ENCODE measurements at places on chromosomes 13 and 19.

DNA sequence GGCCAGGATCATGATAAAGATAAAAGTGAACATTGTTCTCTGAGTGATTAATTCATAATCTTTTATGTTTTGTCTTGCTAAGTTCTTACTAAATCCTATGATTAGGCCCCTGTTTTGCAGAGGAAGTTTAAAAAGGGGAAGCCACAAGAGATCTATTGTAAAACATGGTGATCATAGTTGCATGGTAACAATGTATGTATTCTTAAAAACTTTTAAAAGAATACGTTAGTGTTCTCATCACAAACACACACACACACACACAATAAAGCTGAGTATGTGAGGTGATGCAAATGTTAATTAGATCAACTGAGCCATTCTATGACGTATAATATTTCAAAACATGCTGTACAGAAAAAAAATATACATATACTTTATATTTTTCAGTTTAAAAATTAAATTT lies 51.2 kb downstream of the MBD3L2B start:
- DNase-seq: no peak

DNA sequence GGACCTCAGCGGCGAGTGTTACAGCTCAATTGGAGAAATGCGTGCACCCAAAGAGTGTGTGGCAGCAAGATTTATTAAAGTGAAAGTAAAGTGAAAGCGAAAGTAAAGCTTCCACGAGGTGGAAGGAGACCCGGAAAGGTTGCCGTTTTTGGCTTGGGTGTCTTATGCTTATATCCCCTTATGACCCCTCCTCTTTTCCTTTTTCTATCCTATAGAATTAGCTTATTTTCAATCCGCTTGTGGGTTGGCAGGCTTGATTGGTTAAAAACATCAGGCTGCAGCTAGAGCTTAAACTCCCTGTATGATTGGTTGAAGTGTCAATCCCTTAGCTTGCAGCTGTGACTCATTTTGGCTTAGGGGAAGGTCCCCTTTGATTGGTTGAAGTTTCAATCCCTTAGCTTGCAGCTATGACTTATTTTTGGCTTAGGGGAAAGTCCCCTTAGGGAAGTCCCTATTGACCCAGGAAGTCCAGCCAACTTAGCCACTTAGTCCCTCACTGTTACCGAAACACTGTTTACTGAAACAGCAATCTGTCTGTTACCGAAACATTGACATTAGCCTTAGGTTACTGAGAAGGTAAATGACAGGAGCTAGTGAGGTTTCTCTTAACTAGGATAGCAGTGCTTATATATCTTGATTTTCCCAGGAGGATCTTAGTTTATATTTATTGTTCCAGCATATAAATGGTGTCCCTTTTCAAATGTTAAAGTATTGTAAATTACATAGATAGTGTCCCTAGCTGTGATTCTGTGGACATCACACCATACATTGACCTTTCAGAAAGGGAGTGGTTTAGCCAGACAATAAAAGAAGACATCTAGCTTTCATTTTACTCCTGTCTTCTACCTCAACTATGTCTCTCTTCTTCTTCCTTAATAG lies 575.8 kb downstream of the DACH1 start:
- DNase-seq: no peak

GRCh38 chr13:110371550-110372465 lies 64.7 kb downstream of the COL4A2 start:
- DNase-seq: no peak

- peak; percentile 35 for DNase-seq
Observed at GRCh38 chr19:4567584-4568071, 8.1 kb upstream of the SEMA6B start.

- DNase-seq: no peak
Observed at GRCh38 chr19:10268071-10268470, 2.8 kb upstream of the ICAM1 start.

DNA sequence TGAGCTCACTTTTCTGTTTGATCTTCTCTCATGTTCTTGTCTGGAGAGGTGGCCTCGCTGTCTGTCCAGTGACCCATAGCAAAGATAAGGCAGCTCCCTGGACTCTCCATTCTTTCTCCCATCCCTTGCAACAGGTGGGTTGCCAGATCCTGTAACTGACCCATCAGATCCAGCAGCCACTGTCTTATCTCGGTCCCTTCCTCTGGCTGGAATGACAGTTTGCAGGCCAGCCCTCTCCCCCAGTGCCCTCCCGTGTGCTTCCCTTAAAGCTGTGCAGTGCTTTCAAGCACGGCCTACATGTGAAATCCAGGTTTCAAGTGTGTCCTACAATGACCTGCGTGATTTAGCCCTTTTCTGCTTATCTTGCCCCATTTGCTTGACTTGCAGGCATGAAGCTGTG lies 3.7 kb downstream of the GTF3A start:
- no peak for DNase-seq

- no peak for DNase-seq
Observed at GRCh38 chr13:29909975-29910674, 59.7 kb upstream of the UBL3 start.

DNA sequence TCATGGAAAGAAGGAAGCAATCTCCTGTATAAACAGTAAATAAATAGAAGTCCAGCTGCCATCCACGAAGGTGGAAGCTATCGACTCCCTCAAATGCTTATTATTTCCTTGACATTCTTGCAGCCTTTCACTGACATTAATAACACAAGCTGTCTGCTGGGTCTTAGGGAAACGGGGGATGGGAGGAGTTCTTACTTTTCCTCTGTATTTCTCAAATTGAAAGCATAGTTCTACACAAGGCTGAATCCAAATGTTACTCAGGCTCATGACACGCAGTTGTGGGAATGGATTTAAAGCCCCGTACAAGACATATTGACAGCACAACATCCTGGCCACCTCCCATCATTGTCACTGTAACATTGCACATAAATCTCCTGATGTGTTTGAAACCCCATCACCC lies 4.0 kb downstream of the SERPINE3 start:
- no peak for DNase-seq

- DNase-seq: no peak
Observed at GRCh38 chr13:113527272-113527958, 36.9 kb upstream of the DCUN1D2 start.

- peak; percentile 62 for DNase-seq
Observed at GRCh38 chr13:110713981-110714796, 689 bp downstream of the ING1 start.

GRCh38 chr19:29324717-29325116 lies 111.8 kb upstream of the UQCRFS1 start:
- DNase-seq: no peak

GRCh38 chr19:39212375-39212742 lies 8.3 kb upstream of the SYCN start:
- no peak for DNase-seq

DNA sequence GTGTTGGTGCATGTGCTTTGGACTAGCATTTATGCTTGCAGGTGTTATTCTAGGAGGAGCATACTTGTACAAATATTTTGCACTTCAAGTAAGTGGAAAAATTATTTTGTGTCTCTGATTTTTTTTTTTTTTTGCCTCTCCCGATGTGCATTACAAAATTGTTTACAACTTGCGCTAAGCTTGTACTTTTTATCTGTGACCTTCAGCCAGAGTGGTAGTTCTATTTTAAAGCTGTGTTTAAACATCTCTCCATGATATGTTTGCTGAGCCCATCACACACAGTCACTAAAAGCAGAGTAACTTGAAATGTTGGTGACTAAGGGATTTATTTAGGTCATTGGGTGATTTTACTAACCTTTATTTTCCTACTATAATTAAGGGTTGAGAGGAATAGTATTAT lies 20.8 kb downstream of the ITM2B start:
- no peak for DNase-seq

GRCh38 chr13:66585669-66586203 lies 644.4 kb downstream of the PCDH9 start:
- DNase-seq: no peak

DNA sequence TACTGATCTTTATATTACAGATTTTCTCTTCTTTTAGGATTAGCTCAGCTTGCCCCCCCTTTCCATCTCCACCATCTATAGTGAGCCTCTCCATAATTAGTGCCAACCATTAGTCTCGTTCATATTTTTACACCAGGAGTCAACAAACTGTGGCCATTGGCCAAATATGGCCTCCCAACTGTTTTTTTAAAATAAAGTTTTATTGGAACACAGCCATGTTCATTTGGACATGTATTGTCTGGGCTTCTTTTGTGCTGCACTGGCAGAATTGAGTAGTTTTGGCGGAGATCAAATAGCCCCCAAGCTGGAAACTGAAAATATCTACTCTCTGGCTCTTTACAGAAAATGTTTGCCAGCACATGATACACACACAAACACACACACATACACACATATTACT lies 18.4 kb downstream of the ZNF175 start:
- DNase-seq: no peak

DNA sequence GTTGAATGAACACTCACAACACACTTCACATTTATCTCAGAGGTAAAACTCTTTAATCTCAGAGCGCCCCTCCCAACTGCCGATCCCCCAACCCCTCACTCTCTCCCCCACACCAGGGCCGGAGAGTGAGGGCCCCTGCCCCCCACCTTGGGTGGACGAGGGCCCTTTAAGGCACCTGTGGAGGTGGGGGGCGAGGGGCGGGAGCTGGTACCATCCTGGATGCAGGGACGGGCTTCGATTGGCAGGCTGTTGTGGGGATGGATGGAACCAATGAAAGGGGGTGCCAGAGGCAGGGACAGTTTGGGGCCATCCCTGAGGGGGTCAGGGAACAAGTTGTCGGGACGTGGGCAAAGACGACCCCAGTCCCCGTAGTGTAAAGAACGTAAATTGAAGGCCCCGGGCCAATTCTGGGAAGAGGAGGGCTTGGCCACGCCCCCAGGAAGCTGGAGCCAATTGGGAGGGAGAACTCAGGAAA lies 1.7 kb upstream of the PNKP start:
- peak; percentile 70 for DNase-seq

DNA sequence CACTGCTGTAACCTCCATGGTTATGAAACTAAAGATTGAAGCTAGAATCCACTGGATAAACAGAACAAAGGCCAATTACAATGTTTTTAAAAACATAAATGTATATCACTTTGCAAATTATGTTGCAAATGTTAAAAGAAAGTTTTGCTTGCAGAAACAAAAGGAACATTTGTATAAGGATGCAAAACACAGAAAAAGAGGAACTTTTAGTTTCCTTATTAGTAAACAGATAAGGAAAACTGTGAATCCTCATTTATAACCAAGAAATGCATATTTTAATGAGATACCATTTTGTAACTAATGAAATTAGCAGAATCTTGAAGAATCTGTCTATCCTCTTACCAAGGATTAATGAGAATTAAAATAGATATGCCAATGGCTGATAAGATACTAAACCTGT lies 32.3 kb downstream of the LPAR6 start:
- DNase-seq: no peak

DNA sequence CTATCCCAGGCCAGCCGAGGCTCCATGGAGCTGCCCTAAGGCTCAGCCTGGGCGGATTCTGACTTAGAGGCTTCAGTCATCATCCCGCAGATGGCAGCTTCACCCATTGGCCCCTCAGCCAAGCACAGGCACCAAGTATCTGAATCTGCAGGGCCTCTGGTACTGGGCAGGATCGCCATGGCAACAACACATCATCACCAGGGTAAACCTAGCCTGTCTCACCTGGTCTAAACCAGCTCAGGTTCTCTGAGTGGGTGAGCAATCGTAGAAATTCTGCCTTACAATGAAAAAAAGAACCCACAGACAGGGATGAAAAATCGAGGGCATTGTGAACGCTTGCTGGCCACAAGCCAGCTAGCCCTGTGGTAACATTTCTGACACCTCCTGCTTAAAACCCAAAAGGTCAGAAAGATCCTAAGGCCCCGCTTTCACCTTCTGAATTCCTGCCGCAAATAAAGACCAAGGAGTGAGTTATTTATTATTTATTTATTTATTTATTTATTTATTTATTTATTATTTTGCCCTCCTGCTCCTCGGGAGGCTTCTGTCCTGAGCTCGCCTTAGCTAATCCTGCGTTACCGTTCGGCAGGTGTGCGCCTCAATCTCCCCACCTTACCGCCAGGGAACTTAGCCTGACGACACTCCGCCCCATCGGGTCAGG lies 12.0 kb upstream of the CEACAM21 start:
- no peak for DNase-seq
